Keratinocyte (primary cell): ENCODE measurements at places on chromosomes 5 and 9.

- DNase-seq = peak; percentile 4
These were observed 243.8 kb upstream of the ZNF462 start for GRCh38 chr9:106619211-106619610.

GRCh38 chr5:6491196-6491918 lies 42.7 kb downstream of the UBE2QL1 start:
- DNase-seq = no peak

DNA sequence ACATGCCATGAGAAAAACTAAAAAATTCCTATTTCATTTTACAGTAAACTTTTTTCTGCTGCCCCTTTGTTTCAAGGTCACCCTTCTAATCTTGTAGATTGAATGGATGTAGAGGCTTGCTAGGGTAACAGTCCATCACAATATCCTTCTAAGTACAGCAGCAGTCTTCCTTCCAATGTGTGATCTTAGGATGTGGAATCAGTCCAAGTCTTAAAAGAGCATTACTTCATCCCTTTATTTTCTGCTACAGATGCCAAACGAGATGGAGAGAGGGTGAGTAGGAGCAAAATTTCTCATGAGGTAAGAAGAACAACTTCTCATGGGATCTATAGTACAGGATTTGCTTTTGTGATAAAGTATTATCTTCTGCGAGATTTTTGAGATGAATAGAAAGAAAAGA lies 704 bp upstream of the IL33 start:
- no peak for DNase-seq

GRCh38 chr5:64680289-64680688 lies 10.0 kb upstream of the SHISAL2B start:
- no peak for DNase-seq

- DNase-seq = no peak
These were observed 177.0 kb downstream of the DCP2 start for GRCh38 chr5:113153512-113154097.

GRCh38 chr5:175750511-175750931 lies 92.7 kb downstream of the HRH2 start:
- DNase-seq = no peak

DNA sequence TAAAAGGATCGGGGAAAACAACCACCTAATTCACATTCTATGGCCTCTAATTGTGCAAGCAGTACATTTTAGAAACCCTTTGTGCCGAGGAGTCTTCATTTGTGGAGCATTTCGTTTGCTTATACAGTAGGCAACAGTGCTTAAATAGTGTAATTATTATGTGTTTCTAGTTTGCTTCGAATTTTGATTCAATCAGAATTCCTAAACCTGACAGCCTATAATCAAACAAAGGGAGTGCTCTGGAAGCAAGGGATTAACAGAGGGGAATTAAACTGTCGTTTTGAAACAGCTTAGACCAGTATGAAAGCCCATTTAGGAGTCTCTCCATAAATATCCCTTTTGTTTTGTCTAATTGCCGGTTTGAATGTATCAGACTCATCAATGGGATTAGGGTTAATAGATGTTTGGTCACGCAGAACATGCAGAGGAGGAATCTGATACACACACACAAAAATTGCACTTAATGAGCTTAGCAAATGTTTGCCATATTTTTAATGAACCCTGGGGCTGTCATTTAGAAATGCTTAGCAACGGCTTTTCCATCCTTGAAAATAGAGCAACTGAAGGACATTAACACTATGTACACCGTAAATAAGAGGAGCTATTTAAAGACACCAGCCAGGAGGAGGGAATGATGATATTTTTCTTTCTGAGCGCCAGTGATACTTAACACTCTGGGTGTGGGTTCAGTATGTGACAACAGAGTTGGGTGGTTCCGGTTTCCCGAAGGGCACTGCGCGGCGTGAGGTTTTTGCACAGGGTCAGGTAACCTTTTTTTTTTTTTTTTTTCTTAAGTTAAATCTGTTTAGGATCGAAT lies 404.7 kb downstream of the TLE4 start:
- no peak for DNase-seq

DNA sequence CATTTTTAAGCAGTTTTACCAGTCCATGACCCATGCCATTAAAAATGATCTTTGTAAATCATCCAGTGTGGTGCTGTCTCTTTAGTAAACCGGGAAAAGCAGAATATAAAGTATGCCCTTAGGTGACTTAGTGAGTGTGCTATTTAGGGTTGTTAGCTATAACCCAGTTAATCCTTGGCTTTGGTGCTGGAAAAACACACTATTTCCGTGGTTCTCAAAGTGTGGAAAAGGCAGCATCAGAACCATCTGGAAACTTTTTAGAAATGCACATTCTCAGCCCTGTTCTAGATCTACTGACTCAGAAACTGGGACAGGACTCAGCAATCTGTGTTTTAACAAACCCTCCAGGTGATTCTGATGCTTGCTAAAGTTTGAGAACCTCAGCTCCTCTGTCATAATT lies 123.6 kb upstream of the ZNF608 start:
- DNase-seq = no peak

GRCh38 chr9:72280913-72281500 lies 84.0 kb downstream of the ZFAND5 start:
- no peak for DNase-seq

GRCh38 chr5:162221910-162222309 lies 154.3 kb downstream of the GABRG2 start:
- no peak for DNase-seq

DNA sequence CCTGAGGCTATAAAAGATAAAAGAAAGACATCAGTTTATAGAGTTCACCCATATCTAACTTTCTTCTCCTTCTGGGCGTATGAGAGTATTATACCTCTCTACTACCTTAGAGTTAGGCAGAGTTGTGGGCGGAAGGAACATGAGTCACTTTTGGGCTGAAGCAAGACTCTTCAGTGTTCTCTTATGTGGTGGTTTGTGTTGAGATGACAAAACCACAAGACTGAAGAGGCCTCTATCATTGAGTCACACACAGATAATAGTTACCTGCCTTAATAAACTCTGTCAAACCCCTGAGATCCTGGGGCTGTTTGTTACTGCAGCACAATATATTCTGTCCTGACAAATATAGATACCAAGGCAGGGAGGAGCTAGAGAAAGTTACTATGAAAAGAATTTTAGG lies 184.2 kb downstream of the EFNA5 start:
- peak; percentile 56 for DNase-seq
